ENCODE measurements at places on chromosomes 12 and 14.

GRCh38 chr12:62127516-62127915 lies 132.7 kb upstream of the USP15 start:
- no peak for DNase-seq

DNA sequence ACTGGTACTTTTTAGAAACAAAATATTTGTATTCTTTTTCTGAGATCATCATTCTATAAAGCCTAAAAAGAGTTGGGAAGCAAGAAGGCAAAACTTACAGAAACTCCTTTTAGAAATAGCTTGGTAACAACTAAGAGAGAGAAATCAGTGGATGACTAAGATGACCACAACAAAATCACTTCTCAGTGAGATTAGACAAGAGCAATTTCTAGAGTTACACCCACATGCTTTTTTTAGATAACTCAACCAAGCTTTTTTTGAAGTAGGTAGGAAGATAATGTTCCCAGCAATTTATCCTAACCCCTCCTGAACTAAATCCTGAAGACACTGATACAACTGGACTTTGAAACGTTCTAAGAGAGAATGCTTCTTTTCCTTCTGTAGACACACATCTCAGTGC lies 576.4 kb downstream of the SLC6A15 start:
- no peak for DNase-seq

- no peak for DNase-seq
These were observed 47.0 kb upstream of the LGR5 start for GRCh38 chr12:71392521-71393145.

DNA sequence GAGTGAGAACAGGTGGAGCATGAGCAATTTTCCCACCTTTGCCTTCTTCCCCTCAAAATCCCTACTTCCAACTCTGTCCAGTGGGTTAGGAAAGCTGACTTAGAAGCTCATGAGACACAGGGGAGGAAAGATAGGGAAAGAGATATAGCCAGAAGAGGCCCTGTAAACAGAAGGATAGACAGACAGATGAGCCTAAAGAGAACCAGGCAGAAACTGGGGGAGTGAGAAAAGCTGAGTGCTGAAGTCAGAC lies 5.0 kb downstream of the AJUBA start:
- peak; percentile 30 for DNase-seq

- no peak for DNase-seq
These were observed 24.9 kb downstream of the NAV3 start for GRCh38 chr12:77855548-77855947.

GRCh38 chr14:57009585-57010515 lies 199.6 kb upstream of the OTX2 start:
- DNase-seq: no peak

GRCh38 chr12:45290216-45290605 lies 74.3 kb downstream of the ANO6 start:
- DNase-seq: no peak

GRCh38 chr12:82329508-82329907 lies 28.7 kb downstream of the CCDC59 start:
- no peak for DNase-seq

GRCh38 chr12:14442221-14442881 lies 76.9 kb downstream of the ATF7IP start:
- DNase-seq: no peak

GRCh38 chr12:3252450-3252891 lies 175.3 kb downstream of the TSPAN9 start:
- DNase-seq: peak; percentile 84

DNA sequence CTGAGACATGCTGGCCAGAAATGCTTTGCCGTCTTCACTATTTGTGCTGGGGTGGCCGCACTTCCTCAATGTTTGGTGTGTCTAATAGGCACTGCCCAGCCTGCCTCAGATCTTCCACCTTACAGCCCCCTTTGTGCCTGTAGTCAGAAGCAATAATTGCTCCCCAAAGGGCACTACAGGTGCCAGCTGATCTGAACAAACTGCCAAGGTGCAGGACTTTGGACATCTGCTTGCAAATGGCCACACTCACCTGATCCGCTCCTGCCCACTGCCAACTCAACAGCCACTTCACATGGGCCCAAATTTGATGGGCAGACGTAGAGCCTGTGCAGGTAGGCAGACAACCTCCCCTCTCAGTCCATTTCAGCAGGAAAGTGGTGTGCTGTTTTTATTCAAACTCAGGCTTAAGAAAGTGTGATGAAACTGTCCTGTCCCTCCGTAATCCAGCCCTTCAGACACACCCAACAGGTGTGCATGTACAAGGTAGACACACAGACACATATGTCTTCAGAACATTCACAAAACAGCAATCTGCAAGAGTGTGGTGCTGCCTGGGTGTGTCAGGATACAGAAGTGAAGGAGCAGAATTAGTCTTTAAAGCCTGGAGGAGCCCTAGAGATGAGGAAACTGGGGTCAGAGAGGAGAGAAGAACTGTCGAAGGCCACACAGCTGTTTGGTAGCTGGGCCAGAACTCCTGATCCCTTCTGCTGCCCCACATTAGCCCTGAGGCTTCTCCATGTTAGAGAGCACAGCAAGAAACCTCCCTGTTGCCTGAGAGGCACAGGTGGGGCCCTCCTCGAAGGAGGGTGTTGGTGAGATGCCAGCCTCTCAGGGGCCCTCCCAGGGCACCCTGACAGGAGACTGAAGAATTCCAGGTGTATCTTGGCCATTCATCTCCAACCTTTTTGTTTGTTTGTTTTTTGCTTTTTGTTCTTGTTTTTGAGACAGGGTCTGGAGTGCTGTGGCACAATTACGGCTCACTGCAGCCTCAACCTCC lies 4.4 kb upstream of the KRT75 start:
- no peak for DNase-seq

DNA sequence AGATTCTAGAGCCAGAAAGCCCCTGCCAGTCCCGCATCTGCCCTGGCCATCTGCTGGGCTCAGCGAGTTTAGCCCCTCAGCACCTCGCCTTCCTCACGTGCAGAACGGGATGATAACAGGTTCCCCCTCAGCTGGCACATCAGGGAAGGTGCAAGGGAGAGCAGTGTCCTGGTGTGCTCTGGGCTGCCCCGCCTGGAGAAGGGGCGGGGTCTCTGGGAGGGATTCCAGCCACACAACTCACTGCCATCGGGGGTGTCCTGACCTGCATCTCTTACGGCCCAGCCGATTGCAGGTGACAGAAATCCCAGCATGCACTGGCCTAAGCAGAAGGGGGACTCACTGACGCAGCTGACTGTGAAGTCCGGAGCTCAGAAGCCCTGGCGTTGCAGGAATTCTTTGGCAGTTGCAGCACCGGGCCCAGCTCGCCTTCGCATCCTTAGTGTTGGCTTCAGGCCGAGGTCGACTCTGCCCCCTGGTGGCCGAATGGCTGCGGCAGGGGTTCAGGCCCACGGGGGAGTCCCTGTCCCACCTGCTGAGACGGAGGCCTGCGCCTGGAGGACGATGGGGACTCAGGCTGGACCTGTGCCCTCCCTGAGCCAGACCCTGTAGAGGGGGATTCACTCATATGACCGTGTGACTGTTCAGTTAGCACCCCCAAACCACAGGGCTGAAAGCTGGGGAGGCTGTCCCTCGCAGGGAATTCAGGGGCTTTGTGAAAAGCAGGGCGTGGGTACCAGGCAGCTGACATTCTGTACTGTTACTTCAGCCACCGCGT lies 178.6 kb downstream of the ADGRD1 start:
- peak; percentile 21 for DNase-seq

DNA sequence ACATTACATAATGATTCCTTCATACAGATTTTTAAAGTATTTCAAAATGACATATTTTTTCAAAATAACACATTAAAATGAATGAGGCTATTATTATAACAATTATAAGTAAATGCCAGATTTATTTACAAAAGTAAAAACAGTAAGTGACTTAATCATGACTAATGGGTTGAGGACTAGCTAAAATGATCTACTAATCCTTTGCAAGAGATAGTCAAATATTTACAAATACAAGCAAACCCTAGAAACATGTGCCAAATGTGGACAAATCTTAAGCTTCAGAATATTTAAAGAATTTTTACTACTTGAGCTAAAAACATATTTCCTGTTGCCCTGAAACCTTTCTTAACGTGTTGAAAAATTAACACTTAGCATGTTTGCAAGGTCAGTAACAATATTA lies 74.8 kb downstream of the KIF21A start:
- DNase-seq: no peak

DNA sequence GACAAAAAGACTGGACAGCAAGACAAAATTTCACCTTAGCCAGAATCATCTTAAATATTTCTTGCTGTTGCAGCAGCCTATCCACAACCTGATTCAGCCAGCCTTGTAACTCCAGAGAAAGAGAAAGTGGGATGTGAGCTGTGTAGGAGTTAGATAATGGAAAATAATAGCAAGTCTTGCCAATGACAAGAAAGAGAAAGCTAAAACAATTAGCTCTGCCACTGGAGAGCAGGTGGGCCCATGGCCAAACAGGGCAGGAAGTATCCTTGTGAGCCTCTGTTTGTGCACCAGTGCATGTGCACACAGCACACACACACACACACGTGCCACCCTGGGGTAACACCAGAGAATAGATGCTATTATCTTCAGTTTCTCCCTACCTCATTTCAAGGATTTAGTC lies 106.0 kb upstream of the CCDC196 start:
- DNase-seq: peak; percentile 41

GRCh38 chr12:46298261-46298660 lies 29.4 kb upstream of the SLC38A1 start:
- no peak for DNase-seq
